Fibroblast of skin of back (primary cell): ENCODE measurements at places on chromosomes 16 and 17.

GRCh38 chr17:2197271-2197670, 106.3 kb downstream of the SMG6 start:
- DNase-seq, result no peak

DNA sequence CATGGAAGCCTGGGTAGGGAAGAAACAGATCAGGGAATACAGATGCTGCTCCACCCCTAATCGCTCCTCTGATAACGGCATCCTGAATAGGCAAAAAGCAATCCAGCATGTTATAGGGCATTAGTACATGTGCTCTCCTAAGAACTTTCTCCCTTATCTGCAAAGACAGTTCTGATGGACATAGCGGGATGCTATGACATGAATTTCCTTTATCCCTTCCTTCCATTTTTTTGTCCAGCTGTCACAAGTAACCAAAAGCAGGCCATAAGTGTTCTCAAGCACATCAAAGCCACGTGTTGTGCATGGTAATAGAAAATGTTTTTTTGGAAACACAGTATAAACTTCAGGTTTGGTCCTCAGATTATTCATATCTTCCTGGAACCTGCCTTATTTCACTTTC, 141.4 kb upstream of the MON1B start:
- no peak for DNase-seq

- no peak for DNase-seq
These were observed 36.4 kb downstream of the SEC14L1 start for GRCh38 chr17:77177002-77177741.

DNA sequence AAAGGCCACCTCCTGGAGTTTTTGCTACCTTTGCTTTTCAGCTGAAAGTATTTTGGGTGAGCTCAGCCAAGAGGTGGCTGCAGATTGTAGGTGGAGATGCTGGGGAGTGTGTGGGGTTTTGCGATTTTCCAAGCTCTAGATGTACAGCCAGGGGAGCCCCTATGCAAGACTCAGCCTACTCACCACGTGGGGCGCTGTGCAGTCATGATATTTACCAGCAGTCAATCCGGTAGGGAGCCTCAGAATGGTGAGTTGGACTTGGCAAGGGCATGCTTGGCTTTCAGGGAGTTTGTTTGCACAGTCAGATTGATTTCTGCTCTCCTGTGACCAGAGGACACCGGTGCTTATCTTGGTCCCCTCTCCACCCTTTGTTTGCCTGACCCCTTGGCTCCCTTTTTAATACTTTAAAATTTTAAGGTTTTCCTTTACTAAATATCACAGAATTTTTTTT, 175.3 kb downstream of the UTP18 start:
- DNase-seq, result peak; percentile 7

GRCh38 chr17:83008186-83008510, 71.3 kb upstream of the METRNL start:
- no peak for DNase-seq

- no peak for DNase-seq
These were observed 45.8 kb upstream of the NOS2 start for GRCh38 chr17:27846042-27846655.

- no peak for DNase-seq
These were observed 16.3 kb downstream of the ANKFN1 start for GRCh38 chr17:56169621-56170020.

- peak; percentile 9 for DNase-seq
These were observed 41.6 kb upstream of the HNF1B start for GRCh38 chr17:37786481-37786880.

DNA sequence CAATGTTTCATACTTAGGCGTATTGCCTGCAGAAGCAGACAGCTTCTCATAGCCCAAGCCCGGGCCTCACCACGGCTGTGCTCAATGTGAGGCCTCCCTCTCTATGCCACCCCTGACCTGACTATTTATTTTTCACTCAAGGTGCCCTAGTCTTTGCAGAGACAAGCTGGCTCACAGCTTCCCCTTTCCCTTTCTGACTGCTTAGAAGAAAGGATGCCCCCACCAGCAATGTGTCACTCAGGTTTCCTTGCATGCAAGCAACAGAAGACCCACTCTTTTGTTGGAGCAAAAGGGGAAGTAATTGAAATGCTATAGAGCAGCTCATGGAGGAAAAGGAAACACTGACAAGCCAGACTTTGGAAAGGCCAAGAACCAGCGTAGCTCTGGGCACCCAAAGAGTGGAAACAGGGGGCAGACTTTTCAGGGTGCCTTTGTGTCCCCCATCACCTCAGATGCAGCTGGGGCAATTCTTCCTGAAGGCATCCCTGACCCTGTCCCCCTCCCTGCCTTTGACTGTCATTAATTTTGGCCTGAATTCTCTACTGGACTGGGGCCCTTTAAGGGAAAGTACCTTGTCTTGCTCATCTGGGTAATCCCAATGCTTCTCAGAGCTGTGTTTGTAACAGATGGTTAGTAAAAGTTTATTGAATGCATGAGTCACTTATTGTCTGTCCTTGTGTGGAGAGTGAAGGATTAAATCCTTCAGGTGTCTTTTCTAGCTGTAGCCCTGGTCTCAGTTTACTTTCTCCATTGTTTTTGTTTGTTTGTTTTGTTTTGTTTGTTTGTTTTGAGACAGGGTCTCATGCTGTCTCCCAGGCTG, 17.8 kb downstream of the RGS9 start:
- DNase-seq, result peak; percentile 27
